Fibroblast of villous mesenchyme (primary cell): ENCODE measurements at places on chromosomes 2 and 18. TPM values are rescaled to one million over a fixed set of nuclear protein-coding genes. Genes with fewer than 3 reads are reported as not detected.

CDH2 gene
- total RNA-seq, result 74.7 and 89.2 TPM in 2 replicates

HOXD8 gene
- 11.9 and 15.5 TPM in 2 replicates for total RNA-seq

COPS8 gene
- total RNA-seq, result 78.3 and 98.0 TPM in 2 replicates

CIB4 gene
- not detected in 2 replicates for total RNA-seq

RBKS gene
- 1.3 TPM in 2 replicates for total RNA-seq
